Airway epithelial cell (primary cell): ENCODE measurements at places on chromosomes 3 and 15. TPM values are rescaled to one million over a fixed set of nuclear protein-coding genes. Genes with fewer than 3 reads are reported as not detected.

Gene WDR49
- not detected in 2 replicates for total RNA-seq

Gene LMAN1L
- not detected in 2 replicates for total RNA-seq

Gene MKRN3
- total RNA-seq = 0.07 and 0.14 TPM in 2 replicates

Gene DTWD1
- total RNA-seq = 10.2 and 15.8 TPM in 2 replicates

Gene A4GNT
- total RNA-seq = not detected in 2 replicates
